ENCODE measurements at places on chromosomes 12 and 14. TPM values are rescaled to one million over a fixed set of nuclear protein-coding genes. Genes with fewer than 3 reads are reported as not detected.

GRCh38 chr12:93536766-93537488, 35.5 kb upstream of the SOCS2 start:
- no peak for DNase-seq

The IL31 gene
- total RNA-seq, result not detected

The CLEC4D gene
- total RNA-seq, result 0.33 TPM

The OTX2 gene
- not detected for total RNA-seq

The KLRF1 gene
- not detected for total RNA-seq

DNA sequence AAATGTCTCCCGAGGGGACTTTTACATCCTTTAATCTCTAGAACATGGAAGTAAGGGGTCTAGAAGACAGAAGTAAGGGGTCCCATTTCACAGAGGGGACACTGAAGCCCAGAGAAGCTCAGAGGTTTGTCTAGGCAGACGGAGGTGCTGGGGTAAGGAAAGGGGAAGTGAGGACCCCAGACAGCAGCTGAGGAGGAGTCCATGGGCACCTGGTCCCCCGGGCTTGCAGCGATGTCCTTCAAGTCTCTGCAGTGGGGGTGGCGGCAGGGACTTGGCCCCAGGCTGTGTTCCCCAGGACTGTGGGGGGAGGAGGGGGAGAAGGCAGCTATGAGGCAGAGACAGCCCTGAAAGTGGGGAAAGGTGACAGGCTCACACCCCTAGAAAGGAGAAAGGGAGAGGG, 30.7 kb downstream of the DTX1 start:
- DNase-seq, result no peak

The E2F7 gene
- total RNA-seq, result 0.44 TPM

- DNase-seq, result peak; percentile 49
Observed at GRCh38 chr12:131046813-131047788, 93.4 kb downstream of the ADGRD1 start.

DNA sequence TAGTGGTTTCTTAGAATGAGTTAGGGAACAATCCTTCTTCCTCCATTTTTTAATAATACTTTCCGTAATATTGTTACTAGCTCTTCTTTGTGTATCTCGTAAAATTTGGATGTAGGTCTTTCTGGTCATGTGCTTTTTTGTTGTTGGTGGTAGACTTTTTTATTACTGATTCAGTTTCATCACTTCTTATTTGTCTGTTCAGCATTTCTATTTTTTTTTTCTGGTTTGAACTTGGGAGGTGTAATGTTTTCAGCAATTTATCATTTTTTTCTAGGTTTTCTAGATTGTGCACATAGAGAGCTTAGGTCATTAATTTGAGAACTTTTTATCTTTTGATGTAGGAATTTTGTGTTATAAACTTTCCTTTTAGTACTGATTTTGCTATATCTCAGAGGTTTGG, 1299.9 kb downstream of the FSCB start:
- no peak for DNase-seq

The FZD10 gene
- total RNA-seq, result 0.48 TPM

DNA sequence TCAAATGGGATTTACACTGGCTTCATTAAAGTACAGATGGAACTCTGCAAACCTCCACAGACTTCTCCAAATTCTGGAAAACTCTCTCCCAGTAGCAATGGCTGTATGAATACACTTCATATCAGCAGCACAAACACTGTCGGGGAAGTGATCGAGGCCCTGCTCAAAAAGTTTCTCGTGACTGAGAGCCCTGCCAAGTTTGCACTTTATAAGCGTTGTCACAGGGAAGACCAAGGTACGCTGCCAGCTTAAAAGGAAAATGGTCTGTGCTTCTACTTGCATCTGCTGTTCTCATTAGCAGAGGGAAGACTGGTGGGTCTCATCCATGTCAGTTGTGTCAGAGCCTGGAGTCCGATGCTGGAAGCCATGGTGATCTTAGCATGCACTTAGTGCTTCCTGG, 71.0 kb downstream of the GNS start:
- DNase-seq, result no peak

GRCh38 chr12:29053567-29053966, 95.5 kb upstream of the FAR2 start:
- no peak for DNase-seq

GRCh38 chr12:77979597-77980250, 149.0 kb downstream of the NAV3 start:
- no peak for DNase-seq

DNA sequence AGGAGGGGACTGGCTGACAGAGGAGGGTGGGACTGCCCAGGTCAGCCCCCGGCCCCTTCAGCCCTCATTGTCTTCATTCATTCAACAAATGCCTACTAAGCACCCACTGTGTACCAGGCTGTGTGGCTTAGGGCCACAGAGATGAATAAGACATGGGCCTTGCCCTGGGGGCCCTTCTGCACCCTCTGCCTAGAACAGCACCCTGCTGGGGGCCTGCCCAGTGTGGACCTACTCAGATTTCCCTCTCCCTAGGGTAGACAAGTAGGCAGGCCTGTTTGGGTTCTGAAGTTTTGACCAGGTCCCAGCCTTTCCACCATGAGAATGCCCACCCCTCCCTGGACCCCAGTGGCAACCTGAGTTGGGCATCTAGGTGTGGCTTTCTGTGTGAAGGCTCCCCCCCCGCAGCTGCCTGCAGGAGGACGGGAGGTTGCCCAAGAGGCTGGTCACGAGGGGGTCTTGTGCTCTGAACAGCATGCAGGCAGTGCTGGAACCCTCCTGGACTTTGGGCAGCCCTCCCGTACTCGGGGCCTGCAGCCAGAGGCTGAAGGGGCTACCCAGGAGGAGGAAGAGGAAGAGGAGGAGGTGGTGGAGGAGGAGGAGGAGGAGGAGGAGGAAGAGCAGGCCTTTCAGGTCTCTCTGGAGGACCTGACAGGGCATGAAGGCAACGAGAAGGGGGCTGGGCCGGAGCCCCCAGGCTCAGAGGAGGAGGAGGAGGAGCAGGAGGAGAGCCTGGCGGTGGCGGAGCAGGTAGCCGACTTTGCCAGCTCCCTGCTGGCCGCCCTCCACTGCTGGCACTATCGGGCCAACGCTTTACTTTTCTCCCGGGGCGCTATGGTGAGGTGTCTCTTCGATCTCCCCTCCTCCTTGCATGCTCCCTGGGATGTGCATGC, 33.4 kb downstream of the PLEKHG3 start:
- DNase-seq, result no peak

DNA sequence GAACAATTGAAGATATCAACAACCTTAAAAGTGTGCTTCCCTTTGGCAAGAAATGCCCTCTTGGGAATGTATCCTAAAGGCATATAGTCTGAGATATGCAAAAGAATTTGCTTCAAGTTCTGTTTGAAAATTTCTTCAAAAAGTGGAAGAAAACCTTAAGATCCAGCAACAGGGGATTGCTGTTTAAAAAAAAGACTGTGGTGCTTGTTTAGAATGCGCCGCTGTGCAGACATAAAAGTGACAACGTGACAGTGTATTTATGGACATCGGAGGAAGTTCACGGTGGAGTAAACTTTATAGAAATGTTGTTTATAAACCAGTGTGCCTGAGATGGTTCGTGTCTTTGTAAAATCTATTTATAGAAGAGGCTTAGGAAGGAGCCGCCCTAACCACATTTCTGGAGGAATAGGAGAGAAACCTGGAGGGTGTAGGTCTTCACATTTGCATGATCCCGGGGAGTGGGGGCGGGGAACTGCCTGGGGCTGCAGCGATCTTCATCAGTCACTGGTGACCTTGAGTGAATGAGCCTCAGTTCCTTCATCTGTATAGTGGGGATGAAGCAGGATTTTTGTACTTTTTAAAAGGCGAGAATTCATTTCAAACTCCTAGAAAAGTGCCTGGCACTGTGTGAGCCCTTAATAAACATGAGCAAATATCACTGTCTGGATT, 27.5 kb downstream of the ADGRD1 start:
- DNase-seq, result no peak
